ENCODE measurements at places on chromosomes 7 and 10. TPM values are rescaled to one million over a fixed set of nuclear protein-coding genes. Genes with fewer than 3 reads are reported as not detected.

The PAX4 gene
- polyA plus RNA-seq: not detected

DNA sequence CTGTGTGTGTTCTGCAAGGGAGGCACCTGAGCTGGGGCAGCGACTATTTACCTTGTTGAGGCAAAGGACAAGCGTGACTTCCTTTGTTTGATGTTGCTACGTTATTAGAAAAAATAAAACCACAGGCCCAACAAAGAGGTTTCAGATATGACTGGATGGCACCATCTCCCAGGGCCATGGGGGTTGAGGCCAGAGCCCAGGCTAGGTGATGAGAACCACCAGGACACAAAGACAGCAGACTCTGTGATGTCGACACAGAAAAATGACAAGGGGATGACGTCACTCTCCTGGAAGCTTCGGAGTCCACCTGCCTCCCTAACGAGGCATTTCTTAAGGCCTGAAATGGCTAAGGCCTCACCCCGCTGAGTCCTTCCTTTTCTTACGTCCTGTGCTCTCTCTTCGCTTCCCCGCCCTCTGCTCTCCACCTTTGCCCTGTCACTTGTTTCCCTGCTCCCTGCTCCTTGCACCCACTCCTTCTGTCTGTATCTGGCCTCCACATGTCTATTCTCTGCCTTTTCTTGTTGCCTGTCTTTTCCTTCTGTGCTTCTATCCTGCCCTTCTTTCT is 83.0 kb upstream of the ADRB1 start:
- no peak for DNase-seq

DNA sequence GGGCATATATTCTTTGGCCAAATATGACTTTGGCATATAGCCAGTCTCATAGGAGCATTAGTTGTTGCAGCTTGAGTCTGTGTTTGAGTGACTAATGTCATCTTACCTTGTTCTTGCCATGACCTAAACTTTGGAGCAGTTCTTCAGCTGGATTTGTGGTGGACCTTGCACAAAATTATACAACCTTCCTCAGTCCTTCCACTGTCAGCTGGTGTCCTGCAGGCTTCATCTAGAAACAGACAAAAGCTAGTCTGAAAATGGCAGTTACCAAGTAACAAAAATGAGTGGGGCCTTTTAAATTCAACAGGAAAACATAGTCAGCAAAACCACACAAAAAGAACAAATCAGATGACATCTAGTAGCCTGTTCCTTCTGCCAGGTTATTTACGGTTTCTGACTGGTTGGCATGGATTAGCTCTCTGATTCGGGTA is 59.5 kb upstream of the HECTD2 start:
- DNase-seq: no peak

GRCh38 chr7:1725199-1725690 is 55.2 kb downstream of the ELFN1 start:
- DNase-seq: peak; percentile 80

The NXPH1 gene
- not detected for polyA plus RNA-seq

DNA sequence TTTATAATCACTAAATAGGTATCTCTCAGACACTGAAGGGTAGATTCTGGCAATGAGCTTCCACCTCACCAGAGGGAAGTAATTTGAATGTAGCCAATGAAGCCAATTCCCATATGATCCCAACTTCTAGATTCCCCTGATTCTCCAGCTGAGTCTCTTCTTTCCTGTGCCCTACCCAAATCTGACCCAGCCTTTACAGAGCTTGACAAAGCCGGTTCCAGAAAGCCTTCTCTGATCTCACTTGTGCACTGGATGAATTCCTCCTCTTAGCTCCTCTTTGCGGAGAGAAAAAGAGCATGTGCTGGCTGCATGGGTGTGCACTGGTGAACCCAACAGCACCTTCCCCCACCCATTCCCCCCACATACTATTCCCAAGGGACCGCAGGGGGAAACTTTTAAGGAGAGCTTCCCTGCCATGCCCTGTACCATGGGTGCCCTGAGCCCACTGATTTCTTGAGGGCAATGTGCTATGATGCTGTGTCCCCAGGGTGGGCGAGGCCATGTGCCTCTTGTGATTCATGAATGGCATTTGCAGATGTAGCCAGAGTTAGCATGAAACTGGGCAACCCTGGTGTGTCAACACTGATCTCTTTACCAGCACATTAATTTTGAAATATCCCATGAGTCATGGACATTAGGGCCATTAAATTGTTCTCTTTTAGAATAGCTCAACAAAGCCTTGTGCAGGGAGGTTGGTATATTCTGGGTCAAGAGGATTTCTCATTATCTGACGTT is 50.4 kb upstream of the PLEKHA1 start:
- no peak for DNase-seq

The C10orf120 gene
- not detected for polyA plus RNA-seq

- DNase-seq: peak; percentile 87
These were observed 7.0 kb downstream of the AIMP2 start for GRCh38 chr7:6015917-6016652.

DNA sequence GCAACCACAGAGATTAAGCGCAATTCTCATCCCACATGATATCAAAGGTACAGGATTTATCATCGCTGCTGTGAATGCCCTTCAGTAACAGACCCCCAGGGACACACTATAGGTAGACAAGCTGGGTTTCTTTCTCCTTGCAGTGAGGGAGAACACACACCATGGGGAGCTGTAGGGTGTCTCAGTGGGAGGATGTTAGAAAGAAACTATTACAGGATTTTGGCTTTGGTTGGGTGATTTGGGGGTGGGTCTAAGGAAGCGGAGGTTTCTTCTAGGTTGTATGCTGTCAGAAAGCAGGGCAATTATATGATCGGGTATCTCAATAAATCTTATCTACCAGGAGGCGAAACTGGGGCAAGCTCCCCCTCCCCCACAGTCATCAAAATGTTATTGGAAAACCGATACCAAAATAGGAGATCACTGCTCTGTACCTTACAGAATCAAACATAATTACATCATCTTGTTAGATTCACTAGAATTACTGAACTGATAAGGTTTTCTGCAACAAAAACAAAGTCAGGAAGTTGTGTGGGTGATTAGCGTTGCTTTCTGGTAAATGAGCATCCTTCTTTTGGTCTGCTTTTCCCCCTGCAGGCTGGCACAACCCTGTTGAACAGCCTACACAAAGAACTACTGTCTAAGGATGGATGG is 209.7 kb downstream of the TEX36 start:
- DNase-seq: no peak

The PIK3AP1 gene
- 1.4 TPM for polyA plus RNA-seq

- no peak for DNase-seq
These were observed 780 bp downstream of the CYP3A5 start for GRCh38 chr7:99679032-99679399.

DNA sequence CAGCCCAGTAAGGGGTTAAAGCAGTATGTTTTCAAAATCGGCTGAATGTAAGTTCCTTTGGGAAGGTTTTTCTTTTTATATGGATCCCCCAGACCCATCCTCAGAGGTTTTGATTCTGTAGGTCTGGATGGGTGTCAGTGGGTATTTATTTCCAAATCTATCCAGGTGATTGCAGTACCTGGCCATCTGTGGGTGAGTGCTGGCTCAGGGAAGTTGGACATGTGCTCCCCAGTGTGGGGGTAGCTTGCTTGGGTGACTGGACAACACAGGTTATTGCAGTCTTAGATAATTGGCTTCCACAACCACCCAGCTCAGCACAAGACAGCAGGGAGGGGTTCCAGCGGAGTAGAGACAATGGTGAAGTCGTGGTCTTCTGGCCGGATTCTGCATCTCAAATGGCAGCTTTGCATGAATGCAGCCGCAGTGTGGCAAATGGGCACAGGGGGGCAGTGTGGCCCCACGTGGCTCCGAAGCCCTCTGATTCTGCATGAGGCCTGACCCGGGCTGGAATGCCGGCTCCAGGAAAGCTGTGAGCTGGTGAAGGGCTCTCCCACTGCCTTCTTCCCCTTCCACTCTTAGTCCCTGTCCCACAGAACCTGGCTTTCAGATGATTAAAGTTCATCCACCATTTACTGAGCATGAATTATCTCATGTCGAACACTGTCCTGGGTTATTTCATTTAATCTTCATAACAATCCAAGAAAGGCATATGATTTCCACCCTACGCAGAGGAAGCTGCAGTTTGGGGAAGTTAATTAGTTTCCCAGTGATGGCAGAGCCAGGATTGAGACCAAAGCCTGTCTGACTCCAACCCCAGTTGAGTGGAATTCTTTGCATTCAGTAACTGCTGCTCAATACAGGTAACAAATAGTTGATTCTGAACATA is 64.5 kb upstream of the SYPL1 start:
- DNase-seq: peak; percentile 95

GRCh38 chr10:14757986-14758385 is 16.7 kb downstream of the FAM107B start:
- DNase-seq: no peak

DNA sequence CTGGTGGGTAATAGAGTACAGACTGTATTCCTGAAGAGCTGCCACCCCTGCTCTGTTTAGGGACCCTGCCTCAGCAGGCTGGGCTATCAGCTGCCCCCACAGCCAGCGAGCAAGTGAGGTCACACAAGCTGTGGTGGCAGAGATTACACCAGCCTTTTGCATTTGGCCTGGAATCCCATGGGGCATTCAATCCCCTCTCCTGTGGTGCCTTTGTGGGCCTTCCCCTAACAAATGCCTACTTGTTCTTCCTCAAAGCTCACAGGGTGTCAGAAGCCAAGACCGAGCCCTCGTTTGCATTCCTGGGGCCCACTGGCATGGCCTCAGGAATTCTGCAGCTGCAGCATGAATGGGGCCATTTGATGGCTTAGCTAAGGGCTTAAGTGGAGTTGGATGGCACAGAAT is 212.7 kb upstream of the PHYHIPL start:
- no peak for DNase-seq

- DNase-seq: no peak
These were observed 201.7 kb upstream of the SP8 start for GRCh38 chr7:20988340-20988739.

DNA sequence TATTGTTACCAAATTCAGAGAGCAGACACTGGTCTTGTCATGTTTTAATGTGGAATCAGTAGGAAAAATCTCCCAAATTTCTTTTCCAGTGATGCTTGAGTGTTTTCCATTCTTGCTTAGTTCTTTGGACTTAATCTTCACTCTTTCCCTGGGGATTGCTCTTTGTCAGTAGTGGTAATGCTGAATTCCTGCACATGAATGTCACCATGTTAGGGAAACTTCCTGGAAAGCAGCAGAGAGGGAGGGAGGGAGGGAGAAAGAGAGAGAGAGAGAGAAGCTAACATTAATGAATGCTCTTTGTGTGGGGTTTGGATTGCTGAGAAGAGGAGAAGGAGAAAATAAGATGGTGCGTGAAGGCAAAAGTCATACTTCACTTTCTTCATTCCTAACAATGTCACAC is 295.3 kb upstream of the COBL start:
- DNase-seq: no peak

The LIPJ gene
- 0.02 TPM for polyA plus RNA-seq

GRCh38 chr10:118374404-118374803 is 32.3 kb upstream of the FAM204A start:
- DNase-seq: no peak

- DNase-seq: no peak
These were observed 20.3 kb downstream of the BMS1 start for GRCh38 chr10:42802876-42803275.

The JAKMIP3 gene
- polyA plus RNA-seq: 0.91 TPM

The PLA2G12B gene
- 16.6 TPM for polyA plus RNA-seq

- peak; percentile 72 for DNase-seq
These were observed 62.5 kb upstream of the KMT2E start for GRCh38 chr7:104951546-104951945.

GRCh38 chr10:33626798-33627466 is 292.5 kb upstream of the NRP1 start:
- no peak for DNase-seq

GRCh38 chr7:94939395-94939794 is 32.0 kb downstream of the PPP1R9A start:
- no peak for DNase-seq

The SLC26A5 gene
- polyA plus RNA-seq: 0.07 TPM

- DNase-seq: no peak
These were observed 87.6 kb downstream of the NOD1 start for GRCh38 chr7:30390736-30391636.

The ZP3 gene
- 0.77 TPM for polyA plus RNA-seq

The HERC4 gene
- polyA plus RNA-seq: 14.0 TPM

The FBXL15 gene
- 14.4 TPM for polyA plus RNA-seq

The PRLHR gene
- not detected for polyA plus RNA-seq

The ZNF33A gene
- 9.5 TPM for polyA plus RNA-seq

DNA sequence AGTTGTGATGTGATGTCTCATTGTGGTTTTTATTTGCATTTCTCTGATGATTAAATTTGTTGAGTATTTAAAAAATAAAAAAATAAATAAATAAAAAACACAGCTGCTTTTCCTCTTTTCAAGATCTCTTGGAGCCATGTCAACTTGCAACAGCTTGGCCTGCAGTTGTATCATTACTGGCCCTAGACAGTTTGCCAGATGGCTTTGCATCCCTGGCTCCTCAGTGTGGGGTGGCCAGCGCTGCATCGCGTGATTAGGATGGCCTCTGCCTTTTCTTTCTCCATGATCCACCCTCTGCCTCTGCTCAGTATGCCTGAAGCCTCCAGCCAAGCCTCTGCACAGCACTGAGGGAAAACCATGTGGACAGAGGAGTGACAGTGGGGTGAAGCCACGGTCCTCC is 96.8 kb downstream of the PPP1R3C start:
- peak; percentile 81 for DNase-seq
